WTC11 (cell line): ENCODE measurements at places on chromosomes 7 and 10. TPM values are rescaled to one million over a fixed set of nuclear protein-coding genes. Genes with fewer than 3 reads are reported as not detected.

GRCh38 chr7:115227473-115228235 lies 305.8 kb downstream of the MDFIC start:
- DNase-seq = no peak
- peaks cover 100% of the 10 kb centered on the region for H3K27me3 ChIP-seq
- H3K27ac ChIP-seq = no peak overlapping the region
- H3K4me1 ChIP-seq = peaks cover 17% of the 10 kb centered on the region
- H3K4me3 ChIP-seq = no peak overlapping the region
- H3K36me3 ChIP-seq = no peaks in the 10 kb centered on the region

The C10orf143 gene
- 1.4 to 1.9 TPM (median 1.6 TPM) in 3 replicates for total RNA-seq

DNA sequence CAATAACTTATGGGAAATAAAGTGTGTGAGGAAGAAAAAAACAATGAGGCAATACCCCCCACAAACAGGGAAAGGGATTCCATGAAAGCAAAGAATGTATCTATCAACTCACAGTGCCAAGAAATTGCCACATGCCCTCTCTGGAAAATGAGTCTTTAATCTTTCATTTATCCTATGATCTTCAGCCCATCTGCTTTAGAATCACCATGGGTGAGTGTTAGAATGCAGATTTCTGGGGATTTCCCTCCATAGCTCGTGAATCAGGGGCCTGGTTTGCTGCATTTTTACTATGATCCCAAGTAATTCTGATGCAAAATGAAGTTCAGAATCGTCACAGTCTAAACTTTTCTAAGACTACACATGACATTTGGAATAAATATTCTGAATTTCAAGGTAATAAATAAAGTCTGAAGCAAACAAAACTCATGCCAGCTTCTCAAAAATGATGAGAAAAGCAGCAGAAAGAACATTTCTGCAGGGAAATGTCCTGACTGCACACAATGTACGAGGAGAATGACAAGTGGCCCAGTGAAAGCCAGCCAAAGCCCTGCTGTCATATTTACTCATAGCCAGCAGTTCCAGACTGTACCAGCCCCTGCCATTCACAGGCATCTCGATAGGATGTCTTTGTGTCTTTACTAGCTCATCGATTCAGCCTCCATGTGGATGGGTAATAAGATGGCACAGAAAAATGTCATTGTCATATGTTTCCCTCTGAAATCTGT lies 167.1 kb downstream of the ELMO1 start:
- no peak for DNase-seq
- peaks cover 47% of the 10 kb centered on the region for H3K4me1 ChIP-seq
- H3K27ac ChIP-seq = peak overlapping the region; percentile 6; the same call in 1 of the 2 replicates
- H3K27me3 ChIP-seq = no peaks in the 10 kb centered on the region

GRCh38 chr7:50349963-50350944 lies 45.7 kb downstream of the IKZF1 start:
- no peaks in the 10 kb centered on the region; the same call in 1 of the 2 replicates for H3K27me3 ChIP-seq
- no peaks in the 10 kb centered on the region for H3K36me3 ChIP-seq
- DNase-seq = no peak
- no peak overlapping the region for H3K4me3 ChIP-seq
- H3K4me1 ChIP-seq = peaks cover 3% of the 10 kb centered on the region; the same call in 1 of the 2 replicates

GRCh38 chr10:44382981-44383748 lies 1.7 kb downstream of the CXCL12 start:
- peak overlapping the region; percentile 82 for H3K4me3 ChIP-seq
- peak overlapping the region; percentile 66 for H3K27ac ChIP-seq
- H3K4me1 ChIP-seq = peaks cover 60% of the 10 kb centered on the region
- DNase-seq = no peak
- peaks cover 25% of the 10 kb centered on the region for H3K27me3 ChIP-seq

DNA sequence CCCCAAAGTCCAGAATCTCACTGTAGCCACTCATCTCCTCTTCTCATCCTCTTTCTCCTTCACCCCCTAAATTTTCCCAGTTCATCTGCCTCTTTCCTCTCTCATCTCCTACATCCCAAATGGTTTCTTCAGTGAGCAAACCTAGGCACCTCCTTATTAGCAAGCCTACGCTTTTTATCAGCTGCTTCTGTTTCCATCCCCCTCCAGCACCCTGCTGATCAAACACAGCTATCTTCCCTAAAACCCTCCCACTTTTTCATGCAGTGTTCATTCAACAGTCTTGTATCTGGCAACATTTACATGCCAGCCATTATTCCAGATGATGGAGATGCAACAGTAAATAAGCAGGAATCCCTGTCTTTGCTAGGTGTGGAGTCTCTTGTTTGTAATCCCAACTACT lies 3.3 kb upstream of the ABRAXAS2 start:
- no peak for DNase-seq
- no peaks in the 10 kb centered on the region for H3K36me3 ChIP-seq

The ASZ1 gene
- not detected in 3 replicates for total RNA-seq

DNA sequence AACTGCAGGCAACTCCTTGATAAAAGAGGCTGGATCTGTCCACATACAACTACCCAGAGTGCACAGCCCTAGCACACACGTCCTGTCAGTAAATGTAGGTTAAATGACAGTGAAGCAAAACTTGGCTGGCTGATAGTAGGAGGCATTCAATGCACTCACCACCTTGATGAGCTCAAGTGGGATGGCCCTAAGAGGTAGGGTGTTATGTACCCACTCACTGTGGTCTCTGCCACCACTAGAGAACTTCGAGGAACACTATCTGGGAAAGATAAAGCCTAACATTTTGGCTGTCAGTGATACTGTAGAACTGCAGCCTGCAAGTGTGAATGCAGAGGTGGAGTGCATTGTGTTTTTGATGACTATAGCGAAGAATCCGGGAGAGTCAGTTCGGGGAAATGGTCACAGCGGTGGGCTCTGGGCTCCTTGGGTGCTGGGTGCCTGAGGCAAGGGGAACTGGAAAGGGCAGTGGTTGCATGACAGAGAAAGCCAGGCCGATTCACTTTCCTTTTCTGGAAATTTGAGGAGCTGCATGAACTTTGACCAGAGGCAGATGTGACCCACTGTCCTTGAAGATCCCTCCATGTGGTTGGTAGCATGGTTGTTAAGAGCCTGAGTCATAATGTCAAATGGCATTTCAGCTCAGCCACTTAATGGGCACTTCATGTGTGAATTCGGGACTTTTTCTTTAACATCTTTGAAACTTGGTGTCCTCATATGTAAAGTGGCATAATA lies 93.1 kb upstream of the ZPBP start:
- H3K27ac ChIP-seq = no peak overlapping the region
- no peaks in the 10 kb centered on the region; the same call in 1 of the 2 replicates for H3K27me3 ChIP-seq
- no peaks in the 10 kb centered on the region for H3K36me3 ChIP-seq
- H3K4me1 ChIP-seq = peaks cover 19% of the 10 kb centered on the region

GRCh38 chr7:19061331-19061730 lies 56.1 kb downstream of the TWIST1 start:
- DNase-seq = no peak
- H3K27me3 ChIP-seq = no peaks in the 10 kb centered on the region
- H3K27ac ChIP-seq = no peak overlapping the region
- H3K4me3 ChIP-seq = no peak overlapping the region

- H3K4me3 ChIP-seq = no peak overlapping the region
- H3K36me3 ChIP-seq = no peaks in the 10 kb centered on the region
- H3K4me1 ChIP-seq = peaks cover 15% of the 10 kb centered on the region
- no peak overlapping the region for H3K27ac ChIP-seq
Measured at GRCh38 chr7:69696054-69696591, 97.8 kb downstream of the AUTS2 start.

DNA sequence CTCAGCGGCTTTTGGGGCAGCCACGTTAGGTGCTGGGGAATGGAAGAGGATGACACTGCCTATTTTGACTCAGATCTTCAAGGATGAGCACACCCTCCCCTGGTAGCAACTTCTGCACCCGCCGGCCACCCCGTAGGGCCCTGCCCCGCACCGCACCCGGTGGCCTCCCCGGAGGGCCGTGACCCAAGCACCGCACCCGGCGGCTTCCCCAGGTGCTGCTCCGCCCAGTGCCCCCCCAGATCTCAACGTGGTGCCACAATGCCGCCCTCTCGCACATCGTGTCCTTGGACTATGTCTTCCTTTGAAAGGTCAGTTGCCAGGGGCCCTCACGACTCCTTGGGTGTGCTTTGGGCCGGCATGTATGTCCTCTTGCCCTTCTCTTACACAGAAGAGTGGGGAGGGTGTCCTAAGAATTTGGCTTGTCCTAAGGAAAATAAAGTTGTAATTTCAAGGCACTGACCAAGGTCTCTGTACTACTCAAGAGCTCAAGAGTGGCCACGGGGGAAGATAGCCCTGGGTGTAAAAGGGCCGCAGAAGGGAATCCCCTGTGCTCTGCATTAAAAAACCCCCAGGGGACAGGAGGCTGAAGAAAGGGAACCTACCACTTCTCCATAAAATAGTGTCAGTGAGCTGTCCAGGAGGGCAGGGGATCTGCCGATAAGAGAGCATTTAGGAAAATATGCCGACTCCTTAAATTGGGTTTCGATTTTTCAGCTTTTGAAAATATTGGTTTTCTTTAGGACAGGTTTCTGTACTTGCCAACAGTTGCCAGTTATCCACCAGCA lies 1.6 kb upstream of the LANCL2 start:
- peaks cover 5% of the 10 kb centered on the region for H3K36me3 ChIP-seq
- peaks cover 31% of the 10 kb centered on the region for H3K4me1 ChIP-seq
- 0 out of 2 replicates have a peak overlapping the region, but pooled peaks have one; percentile 97 for H3K27ac ChIP-seq
- H3K27me3 ChIP-seq = no peaks in the 10 kb centered on the region; the same call in 1 of the 2 replicates
- no peak for DNase-seq

The MAT1A gene
- 2.3 to 5.0 TPM (median 4.3 TPM) in 3 replicates for total RNA-seq

GRCh38 chr10:61397175-61397986 lies 55.8 kb downstream of the TMEM26 start:
- H3K27me3 ChIP-seq = no peaks in the 10 kb centered on the region
- DNase-seq = no peak
- peaks cover 11% of the 10 kb centered on the region for H3K4me1 ChIP-seq
- no peaks in the 10 kb centered on the region for H3K36me3 ChIP-seq

- peaks cover 5% of the 10 kb centered on the region for H3K4me1 ChIP-seq
- no peaks in the 10 kb centered on the region for H3K36me3 ChIP-seq
- peak within 1 kb of the TSS; percentile 75 for H3K4me3 ChIP-seq
Measured at GRCh38 chr7:129501760-129502707, at the start of gene SMKR1. Gene SMKR1 (plus strand): TSS chr7:129502531. CDS start chr7:129502825, 294 bp downstream.

GRCh38 chr10:5387169-5387568 lies 17.5 kb downstream of the TUBAL3 start:
- H3K27ac ChIP-seq = no peak overlapping the region
- H3K4me3 ChIP-seq = no peak overlapping the region
- H3K27me3 ChIP-seq = no peaks in the 10 kb centered on the region; the same call in 1 of the 2 replicates
- H3K36me3 ChIP-seq = peaks cover 48% of the 10 kb centered on the region
- peaks cover 13% of the 10 kb centered on the region for H3K4me1 ChIP-seq

DNA sequence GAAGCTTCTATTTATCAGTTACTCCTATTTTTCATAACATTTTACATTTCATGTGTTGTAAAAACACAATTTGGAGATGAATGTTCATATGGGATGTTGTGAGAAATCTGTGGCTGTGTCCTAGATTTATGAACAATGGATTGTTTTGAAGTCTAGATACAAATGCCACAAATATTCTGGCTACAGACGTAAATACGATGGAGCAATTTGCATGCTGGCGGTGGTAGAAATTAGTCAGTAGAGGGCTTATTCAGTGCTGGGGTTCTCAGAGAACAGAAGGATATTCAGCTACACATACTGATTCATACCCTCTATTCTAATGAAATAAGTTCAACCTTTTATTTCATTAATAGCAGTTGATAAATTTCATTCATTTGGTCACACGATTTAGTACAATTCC lies 48.8 kb downstream of the PLPP4 start:
- H3K4me1 ChIP-seq = peaks cover 32% of the 10 kb centered on the region
- no peak for DNase-seq
- H3K4me3 ChIP-seq = no peak overlapping the region
